ENCODE measurements at places on chromosomes 3 and 15.

- no peak for DNase-seq
Measured at GRCh38 chr3:12628813-12629212, 35.1 kb downstream of the RAF1 start.

- DNase-seq: no peak
Measured at GRCh38 chr3:123416173-123416572, 32.7 kb downstream of the ADCY5 start.

DNA sequence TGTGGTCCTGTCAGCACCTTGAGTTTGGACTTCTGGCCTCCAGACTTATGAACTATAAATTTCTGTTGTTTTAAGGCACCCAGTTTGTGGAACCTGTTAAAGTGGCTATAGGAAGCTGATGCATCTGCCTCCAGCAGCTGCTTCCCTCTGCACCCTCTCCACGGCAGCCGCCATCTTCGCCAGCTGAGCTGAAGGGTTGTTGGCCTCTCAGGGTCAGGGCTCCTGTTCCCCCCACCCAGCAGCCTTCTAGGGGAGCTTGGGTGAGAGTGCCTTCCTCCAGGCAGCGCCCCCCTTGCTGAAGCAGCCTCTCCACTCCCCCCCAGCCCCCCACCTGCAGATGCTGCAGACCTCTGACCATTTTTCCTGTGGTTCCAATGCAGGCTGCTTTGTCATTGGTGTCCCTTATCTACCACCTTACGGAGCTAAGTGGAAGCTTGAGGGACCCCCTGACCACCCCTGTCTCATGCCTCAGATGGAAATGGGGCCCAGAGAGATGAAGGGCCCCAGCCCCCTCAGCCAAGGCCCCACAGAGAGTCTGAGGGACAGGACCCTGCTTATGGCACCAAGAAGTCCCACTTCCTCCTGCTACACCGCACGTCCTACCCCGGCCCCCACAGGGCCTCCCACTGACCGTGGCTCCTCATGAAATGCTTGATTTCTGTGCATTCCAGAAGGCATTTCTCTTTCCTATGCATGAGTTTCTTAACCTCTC lies 61.4 kb upstream of the TLE3 start:
- DNase-seq: no peak

DNA sequence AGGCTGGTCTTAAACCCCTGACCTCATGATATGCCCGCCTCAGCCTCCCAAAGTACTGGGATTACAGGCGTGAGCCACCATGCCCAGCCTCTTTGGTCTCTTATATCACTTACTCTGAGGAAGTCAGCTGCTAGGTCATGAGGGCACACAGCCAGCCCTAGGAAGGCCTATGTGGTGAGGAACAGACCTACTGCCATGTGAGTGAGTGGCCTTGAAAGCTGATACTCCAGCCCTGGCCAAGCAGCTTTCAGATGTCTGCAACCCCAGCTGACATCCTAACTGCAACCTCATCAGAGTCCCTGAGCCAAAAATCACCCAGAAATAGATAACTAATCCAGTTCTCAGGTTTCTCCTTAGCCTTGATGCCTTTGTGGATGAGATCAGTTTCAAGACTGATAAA lies 224.3 kb downstream of the EDEM1 start:
- no peak for DNase-seq

GRCh38 chr3:32457971-32458471 lies 44.6 kb downstream of the CMTM6 start:
- DNase-seq: peak; percentile 35

DNA sequence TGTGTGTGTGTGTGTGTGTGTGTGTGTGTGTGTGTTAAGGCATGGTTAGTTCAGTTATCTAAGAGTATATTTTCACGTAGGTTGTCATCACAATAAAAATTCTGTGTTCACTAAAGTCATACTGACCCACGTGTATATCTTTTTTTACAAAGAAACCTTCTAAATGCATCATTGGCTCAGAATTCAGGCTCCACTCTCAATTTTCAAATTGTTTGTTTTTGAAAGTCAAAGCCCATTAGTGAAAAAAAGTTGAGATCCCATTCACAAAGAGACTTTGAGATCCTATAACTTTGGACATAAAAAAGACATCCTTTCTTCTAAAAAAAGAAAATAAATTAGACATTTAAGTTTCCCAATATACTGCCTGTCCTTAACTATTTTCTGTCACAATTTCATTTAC lies 59.3 kb downstream of the GBE1 start:
- DNase-seq: no peak

All from activated naive CD4-positive, alpha-beta T cell (primary cell).